ENCODE measurements at places on chromosomes 1 and 21. TPM values are rescaled to one million over a fixed set of nuclear protein-coding genes. Genes with fewer than 3 reads are reported as not detected.
A peak's percentile ranks its signal among the peaks of the same experiment; 100 is the strongest.

DNA sequence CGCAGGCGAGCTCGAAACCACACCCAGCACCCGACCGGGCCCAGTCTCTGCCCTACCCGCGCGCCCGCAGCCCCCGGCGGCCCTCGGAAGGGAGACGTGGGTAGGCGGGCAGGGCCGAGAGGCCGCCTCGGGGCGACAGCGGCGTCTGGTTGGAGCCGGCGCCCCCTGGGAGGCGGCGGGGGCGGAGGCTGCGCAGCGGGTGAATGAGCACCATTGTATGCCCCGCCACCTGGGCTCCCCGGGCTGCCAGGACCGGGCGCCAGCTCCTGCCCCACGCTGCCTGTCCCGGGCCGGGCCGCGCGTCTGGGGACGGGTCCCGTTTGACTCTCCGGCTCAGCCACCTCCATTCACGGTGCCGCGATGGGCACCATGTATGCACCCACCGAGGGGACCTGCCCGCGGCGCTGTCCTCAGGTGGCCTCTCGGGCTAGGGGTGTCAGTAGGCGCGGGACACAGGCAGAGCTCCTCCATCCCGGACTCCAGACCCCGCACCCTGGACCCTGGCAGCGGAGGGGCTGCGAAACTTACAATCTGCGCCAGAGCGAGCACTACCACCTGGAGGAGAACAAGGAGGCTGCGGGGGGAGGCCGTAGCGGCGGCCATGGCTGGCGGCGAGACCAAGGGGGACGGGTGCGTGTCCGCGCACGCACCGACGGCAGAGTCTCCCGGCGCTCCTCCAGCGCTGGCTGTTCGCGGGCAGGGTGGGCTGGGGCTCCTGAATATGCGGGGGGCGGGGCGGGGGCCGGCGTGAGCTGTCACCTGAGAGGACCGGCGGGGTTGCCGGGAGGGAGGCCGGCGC is at the start of gene COL9A2:
TSS of gene COL9A2 (minus strand) at position 692 of the 799 bp plus-strand sequence. CDS start at position 603, 89 bp downstream.
- no peak for DNase-seq

DNA sequence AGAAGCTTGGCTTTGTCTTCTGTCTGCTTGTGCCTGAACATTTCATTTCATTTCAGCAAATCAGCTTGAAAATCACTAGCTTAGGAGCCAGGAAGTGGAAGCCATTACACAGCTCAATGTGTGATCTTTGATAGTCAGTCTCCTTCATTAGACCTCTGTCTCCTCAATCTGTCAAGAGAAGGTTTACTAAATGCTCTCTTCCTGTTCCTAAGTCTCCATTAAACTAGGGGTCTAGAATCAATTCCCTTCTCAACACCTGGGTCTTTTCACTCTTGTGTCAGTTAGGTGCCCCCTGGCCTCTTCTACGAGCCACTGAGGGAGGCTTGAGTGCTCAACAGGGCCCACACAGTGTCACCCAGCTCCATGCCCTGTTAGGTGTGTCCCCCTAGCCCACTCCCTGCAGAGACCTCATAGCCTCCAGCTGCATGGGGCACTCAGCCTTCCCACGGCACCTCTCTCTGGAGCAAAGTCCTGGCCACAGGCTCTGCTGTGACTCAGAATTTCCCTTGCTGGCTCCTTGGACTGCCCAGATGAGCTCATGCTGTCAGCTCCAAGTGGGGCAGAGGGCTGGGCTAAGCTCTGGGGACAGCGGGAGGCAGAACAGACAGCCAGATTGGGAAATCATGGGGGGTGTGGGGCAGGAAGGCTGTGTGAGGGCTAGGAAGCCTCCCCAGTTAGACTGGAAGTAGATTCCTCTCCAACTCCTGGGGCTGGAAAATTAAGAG is 115.7 kb upstream of the IPO9 start:
- no peak for DNase-seq

DNA sequence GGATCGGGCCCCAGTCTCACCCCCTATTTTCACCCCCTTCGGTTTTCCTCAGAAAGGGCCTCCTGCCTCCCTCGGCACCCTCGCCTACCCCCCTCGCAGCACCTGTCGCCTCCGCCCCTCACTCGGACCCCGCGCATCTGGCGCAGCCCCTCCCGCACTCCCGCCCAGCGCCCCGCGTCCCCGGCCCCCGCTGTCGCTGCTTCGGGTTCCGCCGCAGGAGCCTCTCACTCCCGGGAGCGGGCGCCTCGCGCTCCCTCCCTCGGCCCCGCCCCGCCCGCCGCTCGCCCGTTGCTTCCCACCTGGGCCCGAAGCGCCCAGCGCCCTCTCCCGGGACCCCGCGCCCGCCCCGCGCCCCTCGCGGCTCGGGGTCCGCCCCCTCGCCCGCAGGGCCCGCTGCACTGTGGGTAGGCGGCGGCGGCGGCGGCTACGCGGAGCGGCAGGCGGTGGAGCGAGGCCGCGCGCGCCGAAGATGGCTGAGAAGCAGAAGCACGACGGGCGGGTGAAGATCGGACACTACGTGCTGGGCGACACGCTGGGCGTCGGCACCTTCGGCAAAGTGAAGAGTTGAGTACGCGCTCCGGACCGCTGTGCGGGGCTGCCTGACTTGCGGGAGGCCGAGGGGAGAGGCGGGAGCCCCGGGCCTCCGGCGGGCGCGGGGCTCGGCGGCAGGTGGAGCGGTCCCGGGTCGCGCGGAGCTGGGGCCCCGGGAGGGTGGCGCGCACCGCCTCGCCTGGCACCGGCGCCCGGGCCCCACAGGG is at the start of gene PRKAA2:
TSS of gene PRKAA2 (plus strand) at position 396 of the 758 bp plus-strand sequence. CDS start at position 470, 74 bp downstream.
- peak; percentile 78 for DNase-seq

GRCh38 chr1:15559189-15559810 is 25.6 kb downstream of the AGMAT start:
- no peak for DNase-seq

GRCh38 chr21:36636016-36636415 is 62.9 kb upstream of the SIM2 start:
- no peak for DNase-seq

- no peak for DNase-seq
Observed at GRCh38 chr1:192439373-192440025, 122.7 kb downstream of the RGS21 start.

- no peak for DNase-seq
Observed at GRCh38 chr1:94299627-94300553, 62.5 kb upstream of the ARHGAP29 start.

GRCh38 chr1:115531631-115532264 is 110.0 kb upstream of the VANGL1 start:
- no peak for DNase-seq

DNA sequence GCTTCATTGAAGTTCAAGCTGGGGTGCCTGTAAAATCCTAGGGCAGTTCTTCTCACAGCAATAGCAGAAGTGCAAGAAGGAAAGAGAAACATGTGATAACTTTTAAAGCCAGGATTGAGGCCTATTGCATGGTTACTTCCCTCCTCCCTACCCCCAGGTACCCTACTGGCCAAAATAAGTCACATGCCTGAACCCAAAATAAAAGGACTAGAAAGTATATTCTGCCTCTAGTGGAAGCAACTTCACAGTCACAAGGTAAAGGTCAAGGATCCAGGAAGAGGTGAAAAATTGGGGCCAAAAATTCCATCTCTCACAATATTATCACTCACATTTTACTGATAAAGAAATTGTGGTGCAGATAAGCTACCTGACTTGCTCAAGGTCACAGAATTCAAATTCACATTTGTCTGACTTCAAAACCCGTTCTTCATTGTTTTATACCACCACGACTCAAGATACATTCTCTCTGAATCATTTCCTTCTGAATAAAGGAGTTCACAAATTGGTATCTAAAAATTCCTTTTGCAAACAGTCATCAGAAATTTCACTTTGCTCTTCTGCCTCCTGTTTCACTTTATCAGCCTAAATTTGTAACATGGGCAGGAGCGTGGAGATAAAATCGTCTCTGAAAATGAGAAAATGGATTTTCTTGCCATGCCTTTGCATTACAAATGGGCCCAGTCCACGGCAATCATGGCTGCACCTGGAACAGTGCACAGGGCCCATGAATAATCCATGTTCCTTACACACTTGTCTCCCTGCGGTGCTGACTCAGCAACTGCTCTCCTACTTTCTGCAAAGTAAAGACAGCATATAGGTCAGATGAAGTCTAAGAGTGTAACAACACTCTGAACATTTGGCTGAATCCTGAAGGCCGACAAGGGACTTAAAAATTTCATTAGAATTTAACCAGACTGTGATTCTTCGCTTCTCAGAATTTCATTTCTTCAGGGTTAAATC is 485.3 kb upstream of the NFIA start:
- DNase-seq: no peak

DNA sequence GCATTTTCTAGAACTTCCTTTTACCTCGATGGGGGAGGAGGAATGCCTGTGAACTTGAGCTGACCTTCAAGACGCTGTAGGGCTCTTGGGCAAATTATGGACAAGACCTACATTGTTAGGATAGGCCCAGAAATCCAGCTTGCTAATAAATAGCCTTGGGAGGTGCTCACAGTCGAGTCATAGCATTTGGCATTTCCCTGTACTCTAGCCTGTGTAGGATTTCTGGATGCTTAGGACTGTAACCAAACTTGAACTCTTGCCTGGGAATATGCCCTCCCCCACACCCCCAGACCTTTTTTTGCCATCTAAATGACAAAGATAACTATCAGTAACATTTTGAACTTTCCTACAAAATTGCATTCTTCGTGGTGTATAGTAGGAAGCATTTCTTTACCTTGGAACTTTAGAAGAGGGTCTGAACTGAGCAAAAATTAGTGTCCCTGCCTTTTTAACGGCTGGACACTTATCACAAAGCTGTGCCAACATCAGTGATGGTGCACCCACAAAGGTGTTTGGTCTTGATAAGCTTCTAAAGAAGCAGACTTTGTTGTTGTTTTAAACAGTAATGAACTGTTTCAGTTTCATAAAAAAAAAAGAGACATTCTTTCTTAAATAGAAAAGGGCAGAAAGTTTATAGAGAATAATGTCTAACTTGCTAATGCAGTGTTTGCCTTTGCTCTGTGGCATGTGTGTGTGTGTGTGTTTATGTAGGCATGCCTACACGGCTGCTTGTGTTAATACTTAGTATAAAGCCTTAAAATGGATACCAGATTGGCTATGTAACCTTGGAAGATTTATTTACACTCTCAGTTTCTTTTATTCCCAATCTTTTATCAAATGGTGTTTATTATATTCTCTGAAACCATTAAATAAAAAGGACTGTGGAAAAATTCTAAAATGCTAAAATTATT is 88.2 kb downstream of the NFIA start:
- DNase-seq: no peak

DNA sequence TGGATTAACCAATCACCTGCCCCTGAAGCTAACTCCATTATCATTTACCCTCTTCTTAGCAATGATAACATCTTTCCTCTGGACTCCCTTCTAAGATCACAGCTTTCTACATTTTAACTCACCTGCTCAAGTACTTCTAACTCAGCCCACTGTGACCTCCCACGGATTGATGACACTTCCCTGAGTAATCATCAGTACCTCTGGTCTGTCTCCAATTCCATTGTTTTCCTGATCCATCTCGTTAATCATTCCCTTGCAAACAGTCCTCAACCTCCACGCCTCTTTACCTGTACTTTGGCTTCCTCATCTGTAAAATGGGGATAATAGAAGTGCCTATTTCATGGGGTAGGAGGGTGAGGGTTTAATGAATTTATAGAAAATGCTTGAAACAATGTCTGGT is 195.3 kb upstream of the APP start:
- no peak for DNase-seq

GRCh38 chr1:211951856-211952255 is 83.5 kb downstream of the INTS7 start:
- no peak for DNase-seq

DNA sequence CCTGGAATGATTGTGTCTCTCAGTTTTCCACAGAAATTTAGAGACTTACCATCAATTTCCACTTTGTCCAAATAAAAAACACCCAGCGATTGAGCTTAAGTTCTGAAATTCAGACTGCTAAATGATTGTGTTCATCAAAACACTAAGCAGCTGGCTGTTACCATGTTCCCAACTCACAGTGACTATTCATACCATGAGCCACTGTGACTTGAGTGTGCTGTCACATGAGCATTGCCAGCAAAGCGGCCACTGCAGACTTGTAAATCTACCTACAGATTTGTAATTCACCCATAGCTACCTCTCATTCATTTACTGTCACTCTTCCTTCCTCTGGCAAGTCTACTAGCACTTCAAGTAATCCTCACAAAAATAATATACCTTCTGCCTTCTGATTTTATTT is 17.2 kb upstream of the PRKAB2 start:
- no peak for DNase-seq

DNA sequence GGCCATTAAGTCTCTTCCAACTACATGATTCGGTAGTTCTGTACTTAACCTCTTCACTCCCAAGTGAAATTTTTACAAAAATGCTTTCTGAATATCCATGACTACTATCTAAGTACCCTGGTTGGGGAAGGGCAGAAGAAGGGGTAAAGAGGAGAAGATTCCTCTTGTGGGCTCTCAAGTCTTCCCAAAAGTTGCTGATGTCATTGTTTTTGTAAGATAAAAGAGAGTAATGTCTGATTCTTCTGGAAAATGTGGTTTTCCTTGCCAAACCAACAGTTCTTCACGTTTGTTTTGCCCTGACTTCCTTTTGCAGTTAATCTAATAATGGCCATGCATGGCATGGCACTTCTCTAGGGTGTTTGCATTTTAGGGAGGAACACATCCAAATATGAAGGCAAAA is 34.7 kb upstream of the AK4 start:
- DNase-seq: no peak

GRCh38 chr1:229860926-229861325 is 206.1 kb upstream of the GALNT2 start:
- no peak for DNase-seq

DNA sequence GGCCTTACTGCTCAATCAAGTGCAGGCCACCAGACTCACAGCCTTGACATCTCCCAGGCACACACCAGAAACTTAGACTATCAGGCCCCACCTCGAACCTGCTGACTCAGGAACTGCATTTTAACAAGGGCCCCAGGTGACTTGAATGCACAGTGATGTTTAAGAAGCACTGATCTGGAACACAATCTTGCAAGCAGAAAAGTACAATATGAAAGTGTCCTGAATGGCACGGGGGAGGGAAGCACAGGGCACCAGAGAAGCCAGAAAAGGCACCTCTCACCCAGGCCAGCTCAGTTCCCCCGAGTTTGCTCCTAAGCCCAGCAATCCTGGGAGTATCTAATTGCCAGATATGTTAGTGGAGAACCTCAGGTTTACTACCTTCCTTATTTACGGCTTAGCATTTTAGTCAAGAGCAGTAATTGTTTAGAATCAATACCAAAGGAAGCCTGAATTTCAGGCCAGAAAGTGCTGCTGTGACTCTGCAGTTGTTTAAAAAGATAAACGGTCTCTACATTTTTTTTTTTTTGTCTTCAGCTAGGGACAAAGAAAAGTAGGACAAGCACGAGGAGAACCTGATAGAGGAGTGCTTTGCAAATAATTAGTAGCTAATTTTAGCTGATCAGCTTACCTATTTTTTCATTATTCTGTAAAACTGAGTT is 50.9 kb upstream of the CDC42BPA start:
- DNase-seq: no peak

GRCh38 chr1:167052389-167052788 is 37.8 kb downstream of the GPA33 start:
- no peak for DNase-seq

Gene CDKN2C
- not detected for total RNA-seq

Gene AADACL3
- total RNA-seq: 2.3 TPM

Gene ANGPTL1
- total RNA-seq: not detected

Gene ADAMTSL4
- 5.4 TPM for total RNA-seq

Gene ANGPTL3
- not detected for total RNA-seq

Gene ACTL8
- 0.47 TPM for total RNA-seq
